ENCODE measurements at places on chromosomes 4 and X.
A peak's percentile ranks its signal among the peaks of the same experiment; 100 is the strongest.

- no peak for DNase-seq
Measured at GRCh38 chr4:8774071-8774470, 97.6 kb downstream of the HMX1 start.

- peak; percentile 6 for DNase-seq
Measured at GRCh38 chrX:145405012-145405411, 157.7 kb downstream of the SPANXN1 start.

DNA sequence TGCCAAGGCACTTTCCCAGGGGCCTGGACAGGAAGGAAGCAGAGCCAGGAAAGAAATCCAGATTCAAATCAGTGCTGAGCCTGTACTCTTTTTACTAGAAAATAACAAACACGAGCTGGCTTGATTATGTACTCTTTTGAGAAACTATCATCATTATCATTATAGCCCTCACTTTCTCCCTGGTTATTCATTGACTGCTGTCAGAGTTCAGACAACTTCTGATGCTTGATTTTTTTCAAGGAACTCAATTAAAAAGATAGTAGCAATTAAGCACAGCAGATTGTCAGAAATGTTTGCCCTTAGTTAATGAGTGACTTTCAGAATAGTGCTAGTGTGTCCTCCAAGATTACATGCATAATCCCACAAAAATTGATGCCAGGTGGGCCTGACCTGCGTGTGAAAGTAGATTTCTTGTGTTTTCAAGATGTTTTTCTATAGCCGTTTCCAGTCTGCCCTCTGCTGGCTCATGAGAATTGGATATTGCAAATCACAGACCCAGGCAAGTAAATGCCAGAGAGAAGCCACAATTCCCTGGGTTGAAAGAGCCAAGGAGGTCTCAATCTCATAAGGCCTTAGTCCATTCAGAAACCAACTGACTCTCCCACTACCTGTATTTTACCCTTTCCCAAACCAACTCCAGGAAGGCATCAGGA, 14.3 kb upstream of the PNPLA4 start:
- DNase-seq = peak; percentile 74

DNA sequence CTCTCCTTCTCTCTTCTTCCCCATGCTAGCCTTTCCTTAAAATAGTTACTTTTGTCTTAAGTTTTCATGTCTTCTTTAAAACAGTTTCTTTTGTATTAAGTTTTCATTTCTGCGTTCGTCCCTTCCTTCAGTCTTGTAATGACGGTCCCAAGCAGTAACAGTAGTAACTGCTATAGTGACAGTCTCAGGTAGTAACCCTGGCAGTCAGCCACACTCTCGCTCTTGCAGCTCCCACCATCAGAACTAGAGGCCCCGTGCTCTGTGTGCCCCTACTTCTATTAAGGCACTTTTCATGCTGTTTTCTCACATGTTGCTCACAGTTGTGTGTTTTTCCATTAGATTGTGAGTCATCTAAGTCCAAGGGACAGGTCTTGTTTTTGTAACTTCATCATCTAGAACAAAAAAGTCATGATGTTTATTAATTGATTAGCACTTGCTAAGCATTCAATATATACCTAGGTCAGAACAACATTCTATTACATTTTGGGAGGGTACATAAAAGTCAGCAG, 49.3 kb downstream of the C4orf33 start:
- DNase-seq = no peak

DNA sequence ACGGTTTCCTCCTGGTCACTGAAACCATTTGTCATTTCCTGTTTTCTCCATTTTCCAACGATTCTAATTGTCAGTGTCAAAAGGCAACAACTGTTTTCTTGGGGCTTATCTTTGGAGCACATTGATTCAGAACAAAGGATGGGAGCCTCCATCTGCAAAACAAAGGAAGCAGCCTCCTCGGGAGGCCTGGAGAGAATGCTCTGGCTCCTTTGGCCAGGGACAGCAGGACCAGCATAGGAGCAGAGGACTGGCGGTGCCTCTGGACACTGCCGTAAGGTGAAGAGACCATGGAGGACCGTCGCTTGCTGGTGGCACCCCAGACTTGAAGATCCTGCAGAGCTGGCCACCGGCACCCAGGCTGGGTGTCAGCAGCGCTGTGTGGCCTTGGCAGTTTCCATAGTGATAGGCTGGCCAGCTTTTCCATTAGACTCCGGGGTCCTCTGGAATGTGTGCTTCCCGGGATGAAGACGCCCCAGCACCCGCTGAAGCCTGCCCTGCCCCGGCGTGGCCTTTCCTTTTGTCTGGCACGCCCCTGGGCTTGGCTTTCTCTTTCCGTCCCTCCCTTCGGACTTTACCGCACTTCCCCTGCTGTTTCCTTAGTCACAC, 61.1 kb upstream of the MTM1 start:
- no peak for DNase-seq

GRCh38 chr4:56611501-56611900, 69.6 kb downstream of the HOPX start:
- no peak for DNase-seq

DNA sequence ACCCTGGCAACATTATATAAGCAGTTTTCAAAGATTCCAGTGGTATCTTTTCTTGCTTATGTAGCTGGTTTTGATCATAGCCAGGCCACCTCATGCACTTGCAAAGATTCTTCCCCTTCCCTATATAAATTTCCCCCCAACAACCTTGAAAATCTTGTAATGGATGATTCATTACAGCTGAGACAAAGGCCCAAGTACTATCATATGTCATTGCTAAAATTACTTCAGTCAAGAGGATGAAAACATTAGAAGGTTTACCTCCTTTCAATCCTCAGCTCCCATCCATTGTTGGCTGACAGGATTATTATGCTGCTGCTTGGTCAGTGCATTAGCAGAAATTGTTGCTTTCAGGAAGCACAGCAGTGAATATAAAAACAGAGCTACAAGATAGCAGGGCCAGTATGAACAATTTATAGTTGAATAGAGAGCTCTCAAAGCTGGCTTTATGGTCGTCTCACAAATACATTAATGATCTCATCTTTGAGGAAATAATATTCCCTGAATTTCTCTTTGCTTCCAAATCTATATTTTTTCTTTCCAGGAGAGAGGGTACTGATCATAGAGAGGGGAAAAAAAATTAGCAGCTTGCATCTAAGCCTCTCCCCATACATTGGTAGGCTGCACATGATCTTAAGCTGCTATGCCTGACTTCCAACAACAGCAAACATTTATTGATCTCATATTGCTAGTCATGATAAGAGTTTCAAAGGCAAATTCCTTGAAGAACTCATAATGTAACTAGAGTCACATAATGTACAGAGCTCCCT, 7.7 kb upstream of the ARHGEF38 start:
- DNase-seq = peak; percentile 71

DNA sequence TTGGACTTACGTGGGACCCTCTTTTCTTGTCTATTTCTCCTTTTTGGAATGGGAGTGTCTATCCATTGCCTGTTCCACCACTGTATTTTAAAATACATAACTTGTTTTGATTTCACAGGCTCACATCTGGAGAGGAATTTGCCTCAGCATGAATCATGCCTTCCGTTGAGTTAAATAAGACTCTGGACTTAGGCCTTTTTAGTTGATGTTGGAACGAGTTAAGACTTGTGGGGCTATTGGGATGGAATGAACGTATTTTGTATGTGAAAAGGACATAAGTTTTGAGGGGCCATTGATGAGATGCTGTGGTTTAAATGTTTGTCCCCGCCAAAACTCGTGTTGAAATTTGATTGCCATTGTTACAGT, 66.2 kb downstream of the BEX3 start:
- DNase-seq = no peak

DNA sequence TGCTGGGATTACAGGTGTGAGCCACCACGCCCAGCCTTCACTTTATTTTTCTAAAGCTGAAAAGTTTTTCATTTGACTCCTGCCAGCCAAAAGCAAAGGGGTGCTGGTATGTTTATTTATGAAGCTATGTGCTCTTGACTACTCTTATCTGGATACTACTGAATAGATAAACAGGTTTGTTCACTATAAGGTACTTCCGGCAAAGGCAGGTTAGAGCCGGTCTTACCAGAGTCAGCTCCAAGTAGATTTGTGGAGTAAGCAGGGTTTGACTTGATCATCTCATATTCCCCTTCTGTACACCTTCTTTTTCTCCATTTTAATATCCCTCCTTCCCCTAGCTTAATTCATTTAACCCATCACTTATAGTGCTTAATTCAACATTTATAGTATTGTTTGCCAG, 175.4 kb upstream of the MBNL3 start:
- no peak for DNase-seq

GRCh38 chrX:54430519-54430918, 9.7 kb upstream of the TSR2 start:
- no peak for DNase-seq

- no peak for DNase-seq
Measured at GRCh38 chr4:167150587-167150986, 83.7 kb downstream of the SPOCK3 start.

DNA sequence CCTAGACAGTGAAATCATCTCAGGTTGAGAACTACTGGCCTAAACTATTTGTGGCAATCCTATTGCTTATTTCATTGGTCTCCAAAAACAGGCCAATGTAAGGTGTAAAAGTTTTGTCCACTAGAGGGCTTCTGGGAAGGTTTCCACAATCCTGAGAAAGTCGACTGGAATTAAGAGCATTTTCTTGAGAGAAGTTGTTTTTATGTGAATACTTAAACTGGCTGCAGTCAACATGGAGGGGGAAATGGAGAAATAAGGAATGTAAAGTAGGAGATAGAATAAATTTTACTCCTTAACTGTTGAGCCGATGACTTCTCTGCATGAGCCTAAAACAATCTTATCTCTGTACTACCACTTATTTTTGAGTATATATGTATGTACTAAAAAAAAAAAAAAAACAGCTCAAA, 11.0 kb upstream of the EIF4E start:
- peak; percentile 4 for DNase-seq

- DNase-seq = no peak
Measured at GRCh38 chr4:89064848-89065247, 7.9 kb upstream of the FAM13A start.

DNA sequence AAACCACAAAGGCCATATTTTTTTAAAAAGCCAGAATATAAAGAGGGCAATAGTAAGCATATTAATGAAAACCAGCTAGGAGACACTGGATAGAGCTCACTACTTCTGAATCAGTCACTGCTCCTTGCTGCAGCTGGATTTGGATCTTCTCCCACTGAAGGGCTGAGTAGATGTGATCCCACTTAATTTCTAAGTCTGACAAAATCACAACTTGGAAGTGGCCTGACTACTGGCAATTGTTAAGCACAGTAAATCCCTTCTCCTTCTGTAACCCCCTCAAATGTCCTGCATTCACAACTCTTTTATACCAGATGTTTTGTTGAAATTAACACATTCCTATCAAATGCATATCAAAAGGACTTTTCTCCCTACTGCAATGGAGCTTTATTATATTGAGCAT, 72.9 kb downstream of the AMMECR1 start:
- no peak for DNase-seq

GRCh38 chrX:22395372-22395771, 122.7 kb downstream of the CBLL2 start:
- DNase-seq = no peak

DNA sequence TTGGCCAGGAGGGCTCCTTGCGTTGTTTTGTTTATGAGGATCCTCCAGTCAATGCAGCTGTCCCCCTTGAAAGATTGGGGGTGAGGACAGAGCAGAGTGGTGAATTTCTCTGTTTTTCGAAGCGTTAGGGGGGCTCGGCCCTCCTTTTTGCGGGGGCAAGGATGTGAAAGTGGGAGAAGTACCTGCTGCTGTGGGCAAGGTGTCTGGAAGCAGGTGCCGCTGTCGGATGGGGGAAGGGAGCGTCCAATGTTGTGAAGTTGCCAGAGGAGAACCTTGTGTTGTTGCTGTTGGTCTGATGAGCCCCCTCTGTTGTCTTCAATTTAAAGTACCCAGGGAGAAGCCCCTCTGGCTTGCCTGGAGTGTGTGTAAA, 613 bp downstream of the GLRB start:
- DNase-seq = no peak

DNA sequence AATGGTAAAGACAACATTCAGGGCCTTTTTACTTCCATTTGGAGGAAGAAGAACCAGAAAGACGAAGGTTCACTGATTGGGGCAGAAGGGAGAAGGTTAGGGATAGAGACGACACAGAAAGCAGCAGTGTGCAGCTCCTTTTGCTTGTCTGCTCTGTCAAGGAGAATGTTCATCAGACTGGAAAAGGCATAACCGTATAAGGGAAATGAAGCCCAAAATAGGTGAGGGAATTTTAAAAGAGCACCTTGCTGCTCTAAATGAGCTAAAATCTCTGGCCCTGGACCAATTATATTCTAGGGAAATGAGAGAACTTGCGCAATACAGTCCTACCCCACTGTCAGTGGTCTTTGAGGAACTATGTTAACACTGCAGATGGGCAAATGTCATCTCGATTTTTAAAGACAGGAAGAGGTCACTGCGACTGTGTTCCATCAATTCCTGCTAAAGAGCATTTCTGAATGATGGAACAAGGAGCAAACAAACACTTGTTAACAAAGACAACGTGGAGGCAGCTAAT, 909.8 kb upstream of the FTHL17 start:
- DNase-seq = no peak

DNA sequence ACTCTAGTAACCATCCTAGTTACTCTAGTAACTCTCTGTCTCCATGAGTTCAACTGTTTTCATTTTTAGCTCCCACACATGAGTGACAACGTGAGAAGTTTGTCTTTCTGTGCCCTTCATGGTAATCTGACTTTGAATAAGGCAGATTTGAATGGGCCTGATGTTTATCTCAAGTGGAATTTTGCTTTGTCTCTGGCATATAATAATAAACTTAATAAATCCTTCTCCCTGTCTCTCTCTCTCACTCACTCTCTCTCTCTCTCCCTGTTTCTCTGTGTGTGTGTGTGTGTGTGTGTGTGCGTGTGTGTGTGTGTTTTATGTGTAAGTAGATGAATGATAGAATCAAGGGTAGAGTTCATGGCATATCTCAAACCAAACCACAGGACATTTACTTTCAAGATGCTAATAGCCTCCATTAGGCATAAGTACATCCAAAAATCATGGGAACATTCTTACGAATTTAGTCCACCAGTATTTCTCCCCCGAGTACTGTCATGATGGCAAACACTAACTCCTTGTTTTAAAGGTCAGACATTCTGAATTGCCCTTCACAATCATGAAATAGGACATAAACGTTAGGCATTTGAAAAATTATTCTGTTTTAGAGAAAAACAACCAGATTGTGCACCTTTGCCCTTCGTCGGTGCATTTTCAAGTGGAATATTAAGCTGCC, 193.1 kb downstream of the SPATA18 start:
- DNase-seq = peak; percentile 83

DNA sequence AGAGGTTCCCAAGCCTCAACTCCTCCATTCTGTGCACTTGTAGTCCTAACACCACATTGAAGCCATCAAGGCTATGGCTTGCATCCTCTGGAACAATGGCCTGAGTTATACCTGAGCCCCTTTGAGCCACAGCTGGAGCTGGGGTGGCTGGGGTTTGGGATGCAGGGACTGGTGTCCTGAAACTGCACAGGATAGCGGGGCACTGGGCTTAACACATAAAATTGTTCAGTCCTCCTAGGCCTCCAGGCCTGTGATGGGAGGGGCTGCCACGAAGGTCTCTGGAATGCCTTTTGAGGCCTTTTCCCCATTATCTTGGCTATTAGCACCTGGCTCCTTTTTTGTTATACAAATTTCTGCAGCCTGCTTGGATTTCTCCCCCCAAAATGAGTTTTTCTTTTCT, 35.5 kb downstream of the CFAP299 start:
- DNase-seq = no peak

All from NCI-H1417 (cell line).